ENCODE measurements at places on chromosomes 2 and 18.

- peak; percentile 99 for DNase-seq
Measured at GRCh38 chr2:128362889-128363228, 44.2 kb upstream of the HS6ST1 start.

GRCh38 chr2:196315388-196316049 lies 144.1 kb upstream of the STK17B start:
- peak; percentile 47 for DNase-seq

GRCh38 chr2:200308546-200309295 lies 2.2 kb downstream of the SPATS2L start:
- peak; percentile 33 for DNase-seq

GRCh38 chr2:88737385-88737784 lies 45.9 kb downstream of the RPIA start:
- peak; percentile 22 for DNase-seq

- peak; percentile 62 for DNase-seq
Measured at GRCh38 chr2:205580212-205580987, 101.9 kb upstream of the NRP2 start.

DNA sequence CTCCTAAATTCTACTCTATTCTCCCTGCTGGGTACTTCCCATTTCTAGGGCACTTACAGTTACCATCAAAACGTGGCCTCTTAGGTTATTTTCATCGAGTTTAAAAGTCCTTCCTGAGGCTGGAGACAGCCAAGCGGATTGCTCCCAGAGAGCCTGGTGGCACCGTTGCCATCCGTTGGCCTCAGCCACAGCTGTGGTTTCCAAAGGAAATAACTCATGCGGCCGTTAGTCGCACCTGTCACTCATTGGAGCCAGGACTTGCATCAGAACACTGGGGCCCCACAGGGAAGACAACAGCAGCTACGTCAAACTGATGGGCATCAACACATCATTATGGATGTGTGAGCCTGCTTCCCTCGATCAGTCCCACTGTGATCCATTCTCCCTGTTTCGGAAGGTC lies 453.4 kb downstream of the BCL11A start:
- DNase-seq: no peak

DNA sequence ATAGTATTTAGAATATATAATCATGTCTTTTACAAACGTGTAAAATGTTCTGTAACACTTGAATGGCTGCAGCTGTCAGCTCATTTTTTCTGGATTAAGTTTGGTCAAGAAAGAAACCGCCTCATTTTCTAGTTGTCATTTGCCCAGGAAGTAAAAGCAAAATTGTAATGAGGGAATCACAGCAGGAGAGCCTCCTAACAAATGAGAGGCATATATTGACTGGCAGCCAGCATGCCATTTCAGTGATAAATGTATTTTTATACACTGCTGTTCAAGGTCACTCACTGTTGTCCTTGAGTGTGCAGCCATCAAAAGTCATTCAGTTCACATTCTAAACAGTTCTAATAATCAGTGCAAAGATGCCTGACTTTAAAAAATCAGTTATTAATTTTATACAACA lies 144.3 kb upstream of the BOD1L2 start:
- peak; percentile 27 for DNase-seq

DNA sequence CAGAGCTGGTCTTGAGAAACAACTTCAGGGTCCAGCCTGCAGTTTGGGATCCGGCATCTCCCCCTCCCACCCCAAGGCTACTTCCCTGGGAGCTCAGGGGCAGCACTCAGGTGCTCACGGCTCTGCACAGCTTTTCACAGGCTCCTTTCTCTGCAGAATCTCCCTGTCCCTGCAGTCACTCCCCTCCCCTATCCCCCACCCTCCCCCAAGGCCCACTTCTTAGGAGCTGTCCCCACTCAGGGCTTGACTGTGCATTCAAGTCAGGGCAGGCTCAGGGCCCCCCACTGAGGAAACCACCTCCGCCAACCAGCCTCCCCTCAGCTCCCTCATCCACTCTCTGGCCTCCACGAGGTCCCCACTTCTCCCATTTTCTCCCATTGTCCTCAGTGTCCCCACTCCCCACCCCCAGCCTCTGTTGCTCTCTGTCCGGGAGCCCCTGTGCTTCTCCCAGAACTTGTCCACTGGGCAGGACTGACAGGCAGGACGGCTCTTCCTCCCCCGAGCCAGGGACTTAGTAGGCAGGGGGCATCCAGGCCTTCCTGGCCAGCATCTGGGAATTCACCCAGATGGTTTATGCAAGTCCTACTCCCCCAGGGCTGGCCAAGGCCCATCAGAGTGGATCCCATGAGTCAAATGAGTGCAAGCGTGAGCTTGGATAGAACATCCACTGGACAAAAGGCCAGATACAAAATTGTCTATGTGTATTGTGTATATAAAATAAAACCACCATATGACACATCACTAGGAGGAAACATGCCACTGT lies 7.6 kb downstream of the NMUR1 start:
- DNase-seq: peak; percentile 53

GRCh38 chr2:56687169-56687568 lies 503.4 kb downstream of the CCDC85A start:
- DNase-seq: peak; percentile 84

GRCh38 chr18:8803063-8803795 lies 97.9 kb downstream of the MTCL1 start:
- DNase-seq: no peak

GRCh38 chr2:120899771-120900170 lies 164.1 kb downstream of the GLI2 start:
- DNase-seq: no peak

DNA sequence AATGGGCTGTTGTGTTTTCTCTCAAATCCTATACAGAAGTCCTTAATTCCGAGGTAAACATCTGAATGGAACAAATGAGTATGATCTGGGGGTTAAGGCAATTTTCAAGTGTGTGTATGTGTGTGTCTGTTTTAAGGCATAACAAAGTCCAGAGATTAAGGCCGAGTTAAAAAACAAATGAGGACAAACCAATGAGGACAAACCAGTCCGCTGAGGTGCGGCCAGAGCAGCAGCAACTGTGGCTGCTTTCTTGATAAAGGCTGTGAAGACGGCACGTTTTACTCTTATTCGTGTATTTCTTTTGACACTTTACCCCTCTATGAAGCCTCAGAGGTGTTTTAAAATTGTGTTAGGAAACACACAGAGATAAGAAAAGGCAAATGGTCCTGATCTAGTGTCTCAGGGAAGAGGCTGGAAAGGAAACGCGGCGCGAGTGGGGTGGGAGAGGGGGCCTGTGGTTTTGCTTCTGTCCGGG lies 495 bp upstream of the GULP1 start:
- DNase-seq: no peak

DNA sequence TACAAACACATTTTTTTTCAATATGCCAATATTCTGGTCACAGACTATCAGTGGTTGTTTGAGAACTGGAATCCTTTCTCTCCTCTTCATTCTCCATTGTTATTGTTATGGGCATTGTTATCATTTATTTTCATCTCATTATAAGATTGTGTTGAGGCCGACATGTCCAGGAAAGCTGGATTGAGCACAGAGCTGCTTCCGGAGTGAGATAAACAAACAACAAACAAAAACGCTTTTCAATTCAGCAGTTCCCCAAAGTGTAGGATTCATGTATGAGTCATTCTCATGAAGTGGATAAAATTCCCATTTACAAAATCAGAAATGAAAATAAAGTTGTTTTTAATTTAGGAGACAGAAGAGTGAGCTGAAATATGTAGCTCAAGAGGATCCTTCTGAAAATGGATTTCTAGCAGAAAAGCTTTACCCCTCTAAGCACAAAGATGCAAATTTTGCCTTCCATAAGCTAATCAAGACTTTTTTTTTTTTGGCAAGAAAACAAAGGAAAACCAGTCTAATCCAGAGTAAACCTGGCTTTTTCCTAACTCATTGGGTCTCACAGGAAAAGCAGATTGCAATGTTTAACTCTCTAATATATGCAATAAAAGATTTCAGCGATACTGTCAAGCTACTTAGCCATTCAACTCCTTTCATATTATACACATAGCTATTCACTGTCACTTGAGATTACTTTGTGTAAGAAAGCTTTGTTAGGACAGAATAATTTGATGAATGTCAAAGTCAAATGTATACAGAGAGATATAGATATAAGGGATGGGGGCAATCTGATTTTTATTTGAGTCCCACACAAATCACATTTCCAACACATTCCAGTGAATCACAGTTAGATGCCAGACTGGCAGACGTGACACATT lies 1441.7 kb upstream of the CELF4 start:
- no peak for DNase-seq

- peak; percentile 78 for DNase-seq
Measured at GRCh38 chr2:58107803-58108710, 61.5 kb downstream of the VRK2 start.

DNA sequence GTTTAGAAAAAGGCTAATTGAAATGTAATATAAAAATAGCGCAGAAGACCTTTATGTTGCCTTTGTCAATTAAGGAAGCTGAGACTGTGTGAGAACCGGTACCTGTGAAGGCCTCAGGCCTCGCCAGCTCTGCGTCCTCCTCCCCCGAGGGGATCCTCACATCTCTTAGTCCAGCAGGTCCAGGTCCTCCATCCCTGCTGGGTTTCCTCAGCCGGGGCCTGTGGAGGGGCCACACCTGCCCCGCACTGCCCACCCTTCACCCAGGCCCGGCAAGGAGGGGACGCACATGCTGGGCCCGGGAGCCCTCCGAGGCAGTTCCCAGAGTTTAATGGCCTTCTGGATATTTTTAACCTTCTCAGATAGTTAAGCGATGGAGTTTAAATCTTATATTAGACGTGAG lies 3.5 kb downstream of the KCNG2 start:
- DNase-seq: no peak

GRCh38 chr18:23856466-23857163 lies 157.9 kb upstream of the TTC39C start:
- no peak for DNase-seq

DNA sequence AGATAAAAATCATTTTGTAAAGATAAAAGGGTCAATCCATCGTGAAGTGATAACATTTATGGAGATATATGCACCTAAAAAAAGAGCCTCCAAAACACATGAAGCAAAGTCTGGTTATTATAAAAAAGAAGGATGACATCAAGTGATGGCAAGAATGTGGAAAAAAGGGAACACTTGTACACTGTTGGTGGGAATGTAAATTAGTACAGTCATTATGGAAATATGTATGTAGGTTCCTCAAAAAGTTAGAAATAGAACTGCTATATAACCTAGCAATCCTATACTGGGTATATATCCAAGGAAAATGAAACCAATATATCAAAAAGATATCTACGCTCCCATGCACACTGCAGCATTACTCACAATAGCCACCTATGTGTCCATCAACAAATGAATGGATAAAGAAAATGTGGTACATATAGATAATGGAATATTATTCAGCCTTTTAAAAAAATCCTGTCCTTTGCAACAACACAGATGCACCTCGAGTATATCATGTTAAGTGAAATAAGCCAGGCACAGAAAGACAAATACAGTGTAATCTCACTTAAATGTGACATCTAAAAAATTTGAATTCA lies 28.9 kb downstream of the ABCB11 start:
- DNase-seq: no peak

DNA sequence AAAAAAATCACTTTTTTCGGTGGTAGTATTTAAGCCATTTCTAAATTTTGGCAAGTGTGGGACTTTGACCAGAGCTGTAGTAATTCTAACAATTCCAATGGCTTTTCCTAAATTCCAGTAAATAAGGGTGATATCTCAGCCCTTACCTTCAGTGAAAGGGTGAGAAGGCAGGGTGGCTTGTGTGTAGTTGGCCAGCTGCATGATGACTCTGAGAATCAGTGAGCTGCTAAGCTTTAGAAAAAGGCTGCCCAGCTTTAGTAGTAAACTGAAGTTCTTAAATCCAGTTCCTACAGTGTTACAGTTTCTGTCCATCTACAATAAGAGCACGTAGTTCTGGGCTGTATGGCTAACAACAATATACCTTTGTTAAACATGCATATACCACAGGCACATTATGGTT lies 42.0 kb downstream of the OXER1 start:
- DNase-seq: no peak

GRCh38 chr2:241763551-241764274 lies 12.9 kb upstream of the GAL3ST2 start:
- DNase-seq: no peak

DNA sequence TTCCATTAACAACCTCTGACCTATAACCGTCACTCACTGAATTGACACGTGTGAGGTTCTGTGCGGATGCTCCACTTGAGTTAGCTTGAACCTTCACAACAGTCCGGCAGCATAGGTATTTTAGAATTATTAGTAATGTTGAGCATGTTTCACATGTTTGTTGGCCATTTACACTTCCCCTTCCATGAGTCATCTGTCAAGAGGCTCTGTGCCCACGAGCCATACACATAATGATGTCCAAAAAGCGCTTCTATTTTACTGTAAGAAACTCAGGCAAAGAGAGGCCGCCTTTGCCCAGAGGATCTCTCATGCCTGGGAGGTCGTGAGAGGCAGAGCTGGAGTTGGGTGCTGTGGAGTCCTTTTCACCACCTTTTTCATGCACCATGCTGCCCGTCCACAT lies 28.9 kb upstream of the TMEM214 start:
- DNase-seq: peak; percentile 19

GRCh38 chr18:59386909-59387686 lies 28.0 kb upstream of the LMAN1 start:
- no peak for DNase-seq

DNA sequence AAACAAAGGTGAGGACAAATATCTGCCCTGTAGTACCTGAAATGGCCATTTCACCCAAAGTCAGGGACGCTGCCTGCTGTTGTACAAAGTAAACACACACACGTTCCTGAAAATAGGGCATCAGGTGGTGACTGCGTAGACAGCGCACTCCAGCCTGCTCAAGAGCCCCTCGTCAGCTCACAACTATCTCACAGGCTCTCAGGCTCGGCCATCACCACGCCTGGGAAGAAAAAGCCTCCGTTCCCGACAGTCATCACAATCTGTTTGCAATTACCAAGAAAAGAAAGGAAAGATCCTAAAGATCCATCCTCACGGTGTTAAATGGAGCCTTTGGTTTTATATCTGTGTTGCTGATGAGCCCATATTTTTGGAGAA lies 230.2 kb downstream of the ZNF516 start:
- no peak for DNase-seq

GRCh38 chr18:9862686-9863085 lies 23.1 kb upstream of the TXNDC2 start:
- no peak for DNase-seq

DNA sequence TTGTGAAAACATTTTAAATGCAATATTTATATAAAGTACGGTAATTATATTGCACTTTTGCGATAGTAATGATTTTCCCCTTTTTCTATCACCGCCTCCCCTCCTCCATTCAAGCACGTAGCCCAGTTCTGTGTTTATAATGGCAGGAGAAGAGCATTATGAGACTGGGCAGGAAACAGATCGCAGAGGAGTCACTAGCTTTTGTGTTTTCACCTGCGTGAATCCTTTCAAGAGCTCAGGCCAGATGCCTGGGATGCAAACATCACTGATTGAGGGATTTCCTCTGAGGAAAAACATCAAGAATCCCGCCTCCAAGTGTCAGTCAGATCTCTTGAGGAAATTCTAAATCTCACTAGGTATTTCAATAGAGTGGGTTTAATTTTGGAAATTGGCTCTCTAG lies 178.4 kb upstream of the FN1 start:
- DNase-seq: no peak

- DNase-seq: no peak
Measured at GRCh38 chr2:20150806-20151571, 73.9 kb downstream of the SDC1 start.

Measured in fibroblast of skin of scalp (primary cell).